ENCODE measurements at places on chromosomes 5 and 9.

GRCh38 chr9:68775003-68775730 is 70.1 kb downstream of the PIP5K1B start:
- DNase-seq: no peak

- DNase-seq: no peak
These were observed 53.5 kb upstream of the IRX1 start for GRCh38 chr5:3542158-3542557.

- no peak for DNase-seq
These were observed 4.9 kb upstream of the FRRS1L start for GRCh38 chr9:109171926-109172325.

- no peak for DNase-seq
These were observed 28.7 kb upstream of the ZSWIM6 start for GRCh38 chr5:61303346-61303745.

- no peak for DNase-seq
These were observed 885.7 kb downstream of the NR2F1-AS1 start for GRCh38 chr5:92695123-92696003.

GRCh38 chr9:72891043-72891442 is 61.8 kb downstream of the ALDH1A1 start:
- DNase-seq: no peak

DNA sequence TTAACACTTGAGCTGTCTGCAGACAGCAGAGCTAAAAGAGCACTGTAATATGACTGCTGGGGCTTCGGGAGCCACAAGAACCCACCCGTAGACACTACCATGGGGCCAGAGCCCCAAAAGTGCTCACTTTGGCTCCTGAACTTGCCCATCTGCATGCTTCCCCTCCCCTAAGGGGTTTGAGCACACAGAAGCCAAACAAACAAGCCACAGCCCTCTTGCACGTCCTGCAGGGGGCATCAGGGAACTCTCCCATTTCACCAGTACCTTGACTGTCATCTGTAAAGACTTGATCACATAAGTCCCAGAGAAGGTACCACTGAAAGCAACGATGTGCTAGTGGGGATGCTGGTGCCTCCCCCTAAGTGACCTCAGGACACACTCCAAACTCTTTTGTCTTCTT is 681.8 kb downstream of the SEMA5A start:
- no peak for DNase-seq

- DNase-seq: no peak
These were observed 1.7 kb downstream of the CNOT8 start for GRCh38 chr5:154860123-154860522.

DNA sequence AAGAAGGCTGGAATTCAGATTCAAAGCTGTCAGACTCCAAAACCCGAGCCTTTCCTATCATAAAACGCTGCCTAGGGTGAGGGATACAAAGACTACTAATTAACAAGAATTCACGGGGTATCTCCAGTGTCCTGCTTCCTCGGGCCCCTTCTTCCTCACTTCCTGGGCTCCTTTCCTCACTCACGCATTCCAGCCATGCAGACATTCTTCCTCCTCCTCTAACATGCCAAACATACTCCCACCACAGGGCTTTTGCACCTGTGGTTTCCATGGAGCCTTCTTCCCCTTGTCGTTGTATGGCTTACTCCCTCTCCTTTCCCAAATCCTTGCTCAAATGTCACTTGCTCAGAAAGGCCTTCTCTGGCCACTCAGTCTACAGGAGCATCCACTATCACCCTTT is 191.4 kb upstream of the TRIM32 start:
- no peak for DNase-seq

GRCh38 chr9:14288433-14288832 is 25.5 kb downstream of the NFIB start:
- no peak for DNase-seq
